AG04450 (cell line): ENCODE measurements at places on chromosomes 7 and 10.
A peak's percentile ranks its signal among the peaks of the same experiment; 100 is the strongest.

- no peak for DNase-seq
Measured at GRCh38 chr7:156222611-156223010, 410.3 kb upstream of the SHH start.

DNA sequence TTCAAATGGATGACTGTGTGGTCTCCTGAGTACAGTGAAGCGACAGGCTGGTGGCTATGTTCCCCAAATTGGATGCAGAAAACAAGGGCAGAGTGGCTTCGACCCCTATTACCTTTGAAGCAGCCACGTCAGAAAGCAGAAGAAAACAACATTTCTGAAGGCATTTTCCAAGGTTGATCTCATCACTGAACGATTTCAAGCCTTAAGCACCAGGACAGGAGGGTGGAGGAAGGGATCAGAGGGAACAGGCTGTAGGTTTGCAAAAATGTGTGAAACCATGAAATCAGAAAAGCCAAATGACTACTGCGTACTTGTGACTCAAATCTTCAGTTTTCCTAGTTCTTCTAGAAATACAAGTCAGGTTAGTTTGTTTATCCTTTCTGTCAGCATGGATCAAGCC, 181.0 kb upstream of the TMEM106B start:
- DNase-seq, result peak; percentile 0

DNA sequence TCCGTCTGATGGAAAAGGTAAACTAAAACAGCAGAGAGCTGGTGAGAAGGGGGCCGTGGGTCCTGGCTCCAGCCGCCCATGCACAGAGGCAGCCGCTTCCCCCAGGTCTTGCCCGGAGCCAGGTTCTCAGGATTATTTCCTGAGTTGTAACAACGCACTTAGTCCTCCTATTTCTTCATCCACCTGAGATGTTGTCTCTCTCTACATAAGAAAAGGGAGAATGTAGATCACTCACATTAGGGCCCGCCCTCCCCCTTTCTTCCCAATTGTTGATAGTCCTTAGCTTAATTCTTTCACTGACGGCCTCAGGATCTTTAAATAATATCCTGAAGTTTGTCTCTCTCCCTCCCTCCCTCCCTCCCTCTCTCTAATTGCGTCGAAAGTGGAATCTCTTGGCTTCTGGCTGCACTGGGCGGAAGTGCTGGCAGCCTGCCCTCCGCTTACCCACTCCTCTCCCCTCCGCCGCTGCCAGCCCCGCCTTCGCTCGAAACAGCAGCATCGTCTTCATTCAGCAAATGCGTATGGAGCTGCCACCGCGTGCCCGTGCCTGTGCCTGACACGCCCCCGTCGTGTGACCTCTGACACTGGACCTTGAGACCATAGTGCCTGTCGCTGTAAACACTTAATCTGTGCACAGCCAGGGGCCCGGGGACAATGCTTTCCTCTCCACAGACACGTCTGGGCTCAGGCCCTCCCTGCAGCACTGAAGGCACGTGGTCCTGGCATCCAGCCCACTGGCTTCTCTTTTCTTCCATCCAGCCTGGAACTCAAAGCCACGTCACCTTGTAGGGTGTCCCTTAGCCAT, 174.5 kb upstream of the PPP2R2D start:
- no peak for DNase-seq

DNA sequence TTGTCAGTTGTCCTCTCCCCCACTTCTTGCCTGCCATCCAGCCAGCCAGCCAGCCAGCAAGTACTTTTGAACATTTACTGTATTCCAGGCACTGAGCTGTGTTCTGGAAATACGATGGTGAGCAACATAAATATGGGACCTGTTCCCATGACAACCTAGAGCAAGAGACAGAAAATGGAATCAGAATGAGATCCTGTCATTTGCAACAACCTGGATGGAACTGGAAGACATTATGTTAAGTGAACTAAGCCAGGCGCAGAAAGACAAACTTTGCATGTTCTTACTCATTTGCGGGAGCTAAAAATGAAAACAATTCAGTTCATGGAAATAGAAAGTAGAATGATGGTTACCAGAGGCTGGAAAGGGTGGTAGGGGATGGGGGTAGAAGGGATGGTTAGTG, 140.7 kb downstream of the ICA1 start:
- no peak for DNase-seq

DNA sequence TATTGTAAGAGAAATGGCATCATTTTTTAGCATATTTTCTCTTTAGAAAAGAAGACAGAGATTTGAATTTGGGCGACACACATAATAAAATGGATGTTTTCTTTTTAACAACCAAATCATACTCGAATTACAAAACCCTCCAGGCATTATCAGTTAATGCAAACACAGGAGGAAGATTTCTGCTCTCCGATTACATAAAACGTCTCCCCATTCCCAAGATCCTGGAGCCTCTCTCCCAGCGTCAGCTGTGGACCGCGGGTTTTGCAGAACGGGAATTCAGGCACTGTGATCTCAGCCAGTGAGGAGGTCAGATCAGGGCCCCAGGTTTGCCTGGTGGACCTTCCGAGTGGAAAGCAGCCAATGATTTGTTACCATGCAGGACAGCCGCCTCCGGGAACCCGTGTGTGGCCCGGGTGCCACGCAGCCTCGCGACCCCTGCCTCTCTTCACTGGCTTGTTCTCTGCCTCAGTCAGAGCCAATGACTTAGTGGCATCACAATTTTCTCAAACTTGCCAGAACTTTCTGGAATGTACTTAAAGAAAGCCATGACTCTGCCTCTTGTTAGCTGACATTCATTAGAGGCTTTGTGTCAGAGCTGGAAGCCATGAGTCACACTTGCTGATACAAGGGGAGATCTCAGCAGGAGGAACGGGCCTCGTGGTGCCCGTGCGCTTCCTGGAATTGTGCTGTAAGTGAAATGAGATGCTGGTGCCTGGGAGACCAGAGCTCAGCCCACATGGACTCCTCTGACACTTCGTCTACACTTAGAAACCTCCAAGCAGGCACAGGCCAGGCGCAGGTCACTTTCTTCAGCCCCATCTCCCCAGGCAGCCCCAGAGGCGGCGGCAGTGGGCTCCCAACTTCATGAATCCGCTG, 246.1 kb downstream of the KLF6 start:
- DNase-seq, result peak; percentile 81

- no peak for DNase-seq
Measured at GRCh38 chr10:98088186-98088971, 46.1 kb upstream of the R3HCC1L start.

GRCh38 chr7:8442051-8442813, 8.8 kb downstream of the NXPH1 start:
- DNase-seq, result no peak

GRCh38 chr10:6082496-6083395, 6.1 kb upstream of the RBM17 start:
- no peak for DNase-seq

DNA sequence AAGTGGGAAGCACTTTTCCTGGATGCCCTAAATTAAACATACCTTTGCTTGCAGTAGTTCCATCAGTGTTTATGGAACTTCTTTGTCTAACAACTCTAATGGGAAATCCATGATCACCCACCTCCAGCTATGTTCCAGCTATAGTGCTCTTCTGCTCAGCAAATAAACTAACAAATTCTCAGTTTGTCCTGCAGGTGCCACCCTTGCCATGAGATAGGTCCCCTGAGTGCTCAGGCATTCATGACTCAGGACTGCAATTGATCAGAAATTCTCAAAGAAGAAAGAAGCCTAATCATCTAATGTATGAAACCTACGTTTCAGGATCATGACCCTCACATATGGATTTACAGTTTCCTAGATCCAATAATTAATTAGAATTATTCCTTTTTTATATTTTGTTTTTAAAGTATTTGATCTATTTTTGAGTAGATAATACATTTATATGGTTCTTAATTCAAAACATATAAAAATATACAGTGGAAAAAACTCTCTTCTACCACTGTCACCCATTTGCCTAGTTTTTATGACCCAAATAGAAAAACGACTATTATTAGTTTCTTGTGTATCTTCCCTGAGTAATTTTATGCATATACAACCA, 48.7 kb upstream of the DYNC1I1 start:
- DNase-seq, result no peak

DNA sequence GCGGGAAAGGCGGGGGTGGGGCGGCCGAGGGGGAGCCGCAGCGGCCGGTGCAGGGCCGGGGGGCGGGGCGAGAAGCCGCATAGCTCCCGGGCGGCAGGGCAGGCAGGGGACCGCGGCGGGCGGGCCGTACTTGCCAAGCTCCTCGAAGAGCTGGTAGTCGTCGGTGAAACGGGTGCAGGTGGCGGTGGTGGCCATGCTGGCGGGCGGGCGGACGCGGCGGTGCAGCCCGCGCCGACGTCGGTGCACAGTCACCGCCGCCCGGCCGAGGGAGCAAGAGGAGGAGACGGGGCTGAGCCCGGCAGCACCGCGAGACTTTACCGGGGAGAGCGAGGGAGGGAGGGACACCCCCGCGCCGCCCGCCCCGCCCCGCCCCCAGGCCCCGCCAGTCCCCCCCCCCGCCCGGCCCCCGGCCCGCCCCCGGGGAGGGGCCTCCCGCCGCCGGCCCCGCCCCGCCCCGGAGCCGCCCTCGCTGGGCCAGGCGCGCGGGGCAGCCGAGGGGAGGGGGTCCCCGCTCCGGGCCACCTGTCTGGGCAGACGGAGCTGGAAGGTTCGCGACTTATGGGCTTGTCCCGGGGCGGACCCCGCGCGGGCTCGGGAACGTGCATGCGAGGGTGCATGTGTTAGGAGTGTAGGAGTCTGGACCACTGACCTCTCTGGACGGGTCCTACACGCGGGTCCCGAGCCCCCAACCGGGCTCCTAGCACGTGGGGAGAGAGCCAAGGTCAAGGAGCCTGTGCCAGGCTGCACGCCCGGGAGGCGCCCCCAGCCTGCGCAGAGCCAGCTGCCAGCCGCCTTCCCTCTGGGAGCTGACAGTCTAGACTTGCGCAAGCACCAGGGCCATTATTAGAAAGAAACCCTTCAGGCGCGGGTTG, at the start of gene CAMK2G:
Gene CAMK2G, minus strand, starts transcription at position 289 of the 872 bp plus-strand sequence. Its CDS starts 94 bp downstream, at position 195.
- DNase-seq, result no peak

GRCh38 chr10:16777473-16778370, 39.5 kb downstream of the RSU1 start:
- DNase-seq, result peak; percentile 32

- no peak for DNase-seq
Measured at GRCh38 chr7:28005075-28005846, 175.3 kb downstream of the JAZF1 start.

DNA sequence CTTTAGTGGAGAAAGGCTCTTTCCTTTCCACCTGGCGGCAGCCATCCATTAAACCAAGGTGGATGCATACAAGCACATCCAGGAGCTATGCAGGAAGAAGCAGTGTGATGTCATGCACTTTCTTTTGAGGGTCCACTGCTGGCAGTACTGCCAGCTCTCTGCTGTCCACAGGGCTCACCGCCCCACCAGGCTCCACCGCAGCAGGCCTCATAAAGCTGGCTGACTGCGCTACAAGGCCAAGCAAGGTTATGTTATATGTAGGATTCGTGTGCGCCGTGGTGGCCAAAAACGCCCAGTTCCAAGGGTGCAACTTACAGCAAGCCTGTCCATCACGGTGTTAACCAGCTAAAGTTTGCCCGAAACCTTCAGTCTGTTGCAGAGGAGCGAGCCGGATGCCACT, 37.3 kb upstream of the TRUB1 start:
- no peak for DNase-seq

DNA sequence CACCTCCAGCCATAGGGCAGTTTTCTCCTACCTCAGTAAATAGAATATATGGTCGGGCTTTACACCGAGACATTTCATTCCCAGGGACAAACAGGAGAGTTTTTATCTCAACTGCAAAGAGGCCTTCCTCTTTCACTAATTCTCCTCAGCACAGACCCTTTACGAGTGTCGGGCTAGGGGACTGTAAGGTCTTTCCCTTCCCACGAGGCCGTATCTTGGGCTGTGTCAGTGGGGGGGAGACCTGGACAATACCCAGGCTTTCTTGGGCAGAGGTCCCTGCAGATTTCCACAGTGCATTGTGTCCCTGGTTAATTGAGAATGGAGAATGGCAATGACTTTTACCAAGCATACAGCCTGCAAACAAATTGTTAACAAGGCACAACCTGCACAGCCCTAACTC, 13.2 kb upstream of the ZNF488 start:
- no peak for DNase-seq
